ENCODE measurements at places on chromosomes 5 and 9.

DNA sequence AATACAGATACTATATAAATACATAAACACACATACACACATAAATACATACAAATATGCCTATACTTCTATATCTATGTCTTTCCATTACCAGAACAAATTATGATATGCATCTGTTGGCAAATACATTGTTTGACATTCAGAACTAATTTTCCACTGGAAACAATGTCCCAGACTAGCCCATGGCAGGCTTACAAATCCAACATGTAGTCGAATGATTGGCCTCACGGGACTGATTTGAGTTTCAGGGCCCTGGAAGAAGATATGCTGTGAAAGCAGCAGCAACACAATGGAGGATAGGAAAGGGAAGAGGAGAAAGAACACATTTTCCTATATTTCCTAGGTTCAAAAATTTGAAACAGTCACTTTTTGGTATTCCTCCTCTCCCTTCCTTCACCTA is 881.1 kb upstream of the DMAC1 start:
- DNase-seq = no peak

- DNase-seq = no peak
Measured at GRCh38 chr5:140418862-140419520, 17.4 kb downstream of the ANKHD1 start.

GRCh38 chr5:173320259-173320658 is 8.0 kb downstream of the STC2 start:
- no peak for DNase-seq

GRCh38 chr9:114049441-114050225 is 28.5 kb downstream of the AMBP start:
- no peak for DNase-seq

- DNase-seq = peak; percentile 13
Measured at GRCh38 chr5:158979749-158980521, 119.8 kb downstream of the EBF1 start.

- no peak for DNase-seq
Measured at GRCh38 chr5:146867996-146868708, 10.4 kb downstream of the PPP2R2B start.

DNA sequence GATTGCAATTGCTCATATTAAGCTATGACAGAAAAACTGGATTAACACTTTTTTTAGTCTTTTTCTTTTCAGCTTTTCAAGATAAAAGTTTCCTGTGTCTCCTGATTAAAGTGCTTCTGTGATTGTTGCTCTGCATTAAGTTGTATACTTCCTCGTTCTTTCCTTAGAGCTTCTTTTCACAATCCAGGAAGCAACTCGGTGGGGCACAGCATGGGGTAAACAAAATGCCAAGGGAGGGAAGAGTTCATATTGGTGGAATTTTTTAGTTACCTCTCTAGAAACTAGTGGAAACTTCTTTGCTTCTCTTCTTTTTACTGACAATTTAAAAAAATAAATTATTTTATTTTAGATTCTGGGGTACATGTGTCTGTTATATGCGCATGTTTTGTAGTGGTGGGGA is 37.8 kb upstream of the ARRDC3 start:
- DNase-seq = no peak

DNA sequence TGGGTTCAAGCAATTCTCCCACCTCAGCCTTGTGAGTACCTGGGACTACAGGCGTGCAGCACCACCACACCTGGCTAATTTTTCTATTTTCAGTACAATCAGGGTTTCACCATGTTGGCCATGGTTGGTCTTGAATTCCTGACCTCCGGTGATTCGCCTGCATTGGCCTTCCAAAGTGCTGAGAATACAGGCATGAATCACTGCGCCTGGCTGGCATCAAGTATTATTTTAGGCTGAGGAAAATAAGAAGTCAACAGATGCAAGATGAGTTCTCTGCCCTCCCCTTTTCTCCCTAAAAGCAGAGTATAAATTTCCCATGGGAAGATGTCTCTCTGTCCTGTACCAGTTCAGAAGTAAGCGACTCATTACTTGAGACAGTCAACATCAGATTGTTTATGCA is 71.5 kb downstream of the ELAVL2 start:
- DNase-seq = no peak

DNA sequence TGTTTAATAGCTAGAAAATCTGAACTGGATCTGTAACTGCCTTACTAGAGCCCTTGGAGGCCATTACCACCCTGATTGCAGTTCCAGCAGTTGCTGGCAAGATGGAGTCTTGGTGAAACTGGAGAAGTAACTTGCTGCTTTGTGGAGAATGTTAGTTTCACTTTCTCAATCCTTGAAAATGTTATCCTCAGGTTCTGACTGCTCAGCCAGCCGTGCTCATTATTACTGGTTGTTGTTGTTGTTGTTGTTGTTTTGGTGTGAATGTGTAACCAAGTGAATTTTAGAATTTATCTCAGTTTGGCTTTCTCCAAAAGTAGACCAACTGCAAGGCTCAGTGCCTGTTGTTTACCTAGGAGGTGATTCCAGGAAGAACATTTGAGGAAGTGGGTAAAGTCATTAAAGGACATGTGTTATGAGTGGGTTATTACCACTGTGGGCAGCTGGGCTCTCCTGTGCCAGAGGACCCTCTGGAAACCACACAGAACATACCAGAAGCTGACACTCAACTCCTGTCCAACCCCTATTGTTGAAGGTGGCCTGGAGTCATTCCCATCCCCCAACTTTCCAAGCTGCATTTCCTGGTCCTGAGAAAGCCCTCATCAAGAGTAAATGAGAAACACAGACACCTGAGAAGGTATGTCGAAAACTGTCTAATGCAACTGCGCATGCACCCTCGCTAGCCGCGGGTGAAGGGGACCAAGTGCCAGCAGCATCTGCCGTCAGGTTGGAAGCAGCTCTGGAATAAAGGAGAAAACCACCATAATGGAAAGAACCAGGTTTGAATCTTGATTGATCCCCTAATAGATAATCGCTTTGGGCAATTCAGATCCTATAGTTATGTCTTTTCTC is 111.6 kb downstream of the CMYA5 start:
- no peak for DNase-seq

- no peak for DNase-seq
Measured at GRCh38 chr5:144086295-144086694, 84.2 kb downstream of the YIPF5 start.

- DNase-seq = peak; percentile 28
Measured at GRCh38 chr5:116137544-116138378, 52.9 kb downstream of the COMMD10 start.

- no peak for DNase-seq
Measured at GRCh38 chr5:113524927-113525326, 11.4 kb downstream of the YTHDC2 start.

- DNase-seq = no peak
Measured at GRCh38 chr5:66694036-66694435, 97.8 kb downstream of the MAST4 start.

DNA sequence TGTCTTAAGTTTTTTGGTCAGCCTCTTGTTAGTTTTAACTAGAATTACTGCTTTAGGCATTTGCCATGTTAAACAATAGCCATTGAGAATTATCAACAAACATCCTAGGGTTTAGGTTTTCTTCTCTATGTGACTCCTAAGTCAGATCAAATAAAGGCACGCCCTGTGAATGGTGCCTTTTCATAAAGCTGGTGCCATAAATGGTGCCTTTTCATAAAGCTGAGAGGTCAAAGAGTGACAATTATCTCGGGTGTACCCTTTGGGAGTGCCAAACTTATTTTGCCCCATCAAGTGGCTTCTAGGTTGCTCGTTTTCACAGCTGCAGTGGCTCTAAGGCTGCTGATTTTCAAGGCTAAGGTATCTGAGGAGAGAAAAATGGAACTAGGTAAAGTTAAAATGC is 391.6 kb downstream of the DMRTA1 start:
- DNase-seq = no peak

DNA sequence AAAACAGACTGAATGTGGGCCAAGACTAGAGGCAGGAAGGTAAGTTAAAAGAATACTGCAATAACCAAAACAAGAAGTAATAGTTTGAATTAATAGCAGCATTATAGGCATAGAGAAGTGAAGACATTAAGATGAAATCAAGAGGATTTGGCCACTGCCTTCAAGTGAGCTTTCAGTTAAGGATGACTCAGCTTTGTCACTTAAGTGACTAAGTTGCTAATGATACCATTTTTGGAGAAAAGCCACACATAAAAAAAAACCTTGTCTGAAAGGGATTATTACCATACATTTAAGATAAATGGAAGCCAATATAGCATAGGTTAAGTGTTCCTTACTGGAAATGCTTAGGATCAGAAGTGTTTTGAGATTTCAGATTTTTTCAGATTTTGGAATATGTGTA is 57.0 kb downstream of the ECPAS start:
- DNase-seq = no peak

- no peak for DNase-seq
Measured at GRCh38 chr9:7653262-7653661, 146.3 kb downstream of the DMAC1 start.

DNA sequence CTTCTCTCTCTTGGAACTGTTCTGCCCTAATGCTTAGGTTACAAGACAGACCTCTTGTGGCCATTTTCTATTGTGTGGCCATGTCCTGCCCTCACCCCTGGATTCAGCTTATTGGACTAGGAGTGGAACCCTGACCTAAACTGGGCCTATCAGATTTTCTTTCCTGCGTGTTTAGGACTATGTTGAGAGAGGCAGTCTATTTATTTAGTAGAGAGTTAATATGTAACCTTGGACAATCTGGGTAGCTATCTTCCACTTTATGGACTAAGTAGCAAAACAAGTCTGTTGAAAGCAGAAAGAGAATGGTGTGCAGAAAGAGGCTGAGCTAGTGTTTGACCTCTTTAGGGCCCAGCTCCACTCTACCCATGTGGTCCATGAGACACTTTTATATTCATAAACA is 82.6 kb upstream of the SMIM32 start:
- no peak for DNase-seq

- peak; percentile 47 for DNase-seq
Measured at GRCh38 chr9:36862206-36863145, 171.6 kb downstream of the PAX5 start.

DNA sequence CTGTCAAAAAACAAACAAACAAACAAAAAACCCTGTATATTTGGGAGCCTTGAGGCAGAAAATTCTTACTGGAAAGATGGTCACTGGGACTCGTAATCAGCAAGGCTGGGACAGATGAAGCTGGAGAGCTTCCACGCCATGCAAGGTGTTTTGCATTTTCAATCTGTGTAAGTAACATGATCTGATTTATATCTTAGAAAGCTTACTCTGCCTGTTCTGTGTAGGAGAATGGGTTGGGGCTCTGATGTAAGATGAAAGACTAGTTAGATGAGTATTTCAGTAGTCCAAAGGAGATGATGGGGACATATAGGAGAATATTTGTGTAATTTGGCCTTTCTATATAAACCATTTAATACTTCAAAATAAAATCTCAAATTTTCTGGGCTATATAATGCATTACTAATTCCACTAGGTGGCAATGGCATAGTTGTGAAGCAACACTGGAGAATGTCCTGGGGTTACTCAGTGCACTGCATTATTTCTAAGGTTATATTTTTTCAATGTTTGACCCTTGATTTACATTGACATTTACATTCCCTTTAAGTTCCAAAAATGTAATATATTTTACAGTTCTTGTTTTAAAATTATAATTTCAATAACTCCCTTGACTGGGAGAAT is 21.9 kb upstream of the FSD1L start:
- DNase-seq = no peak

- no peak for DNase-seq
Measured at GRCh38 chr5:127519527-127519926, 2.1 kb downstream of the PRRC1 start.

GRCh38 chr5:42715785-42716184 is 40.8 kb upstream of the CCDC152 start:
- no peak for DNase-seq

DNA sequence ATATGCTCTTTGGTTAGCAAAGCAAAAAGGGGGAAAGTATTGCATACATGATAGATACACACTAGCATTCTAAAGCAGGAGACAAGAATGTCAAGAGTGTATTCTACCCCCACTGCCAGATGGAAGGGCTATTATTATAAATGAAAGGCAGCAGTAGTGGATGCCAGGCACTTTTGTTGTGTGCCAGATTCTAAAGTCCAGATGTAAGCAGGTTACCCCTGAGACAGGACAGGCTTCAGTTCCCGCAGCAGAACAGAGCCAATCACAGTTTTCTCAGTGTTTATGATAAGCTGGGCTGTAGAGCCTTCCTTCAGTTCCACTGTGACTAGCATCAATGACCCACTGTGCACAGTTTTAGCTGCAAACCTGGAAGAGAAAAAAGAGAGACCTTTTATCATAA is 226.6 kb upstream of the TBCA start:
- DNase-seq = no peak

DNA sequence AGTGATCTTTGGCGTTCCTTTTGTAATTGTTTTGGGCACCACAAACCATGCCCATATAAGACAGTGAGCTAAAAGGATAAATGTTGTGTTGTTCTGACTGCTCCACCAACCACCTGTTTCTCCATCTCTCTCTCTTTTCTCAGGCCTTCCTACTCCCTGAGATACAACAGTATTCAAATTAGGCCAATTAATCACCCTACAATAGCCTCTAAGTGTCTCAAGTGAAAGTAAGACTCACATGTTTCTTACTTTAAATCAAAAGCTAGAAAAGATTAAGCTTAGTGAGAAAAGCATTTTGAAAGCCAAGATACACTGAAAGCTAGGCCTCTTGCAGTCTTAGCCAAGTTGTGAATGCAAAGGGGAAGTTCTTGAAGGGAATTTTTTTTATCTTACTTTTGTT is 268.8 kb upstream of the NREP start:
- DNase-seq = no peak

DNA sequence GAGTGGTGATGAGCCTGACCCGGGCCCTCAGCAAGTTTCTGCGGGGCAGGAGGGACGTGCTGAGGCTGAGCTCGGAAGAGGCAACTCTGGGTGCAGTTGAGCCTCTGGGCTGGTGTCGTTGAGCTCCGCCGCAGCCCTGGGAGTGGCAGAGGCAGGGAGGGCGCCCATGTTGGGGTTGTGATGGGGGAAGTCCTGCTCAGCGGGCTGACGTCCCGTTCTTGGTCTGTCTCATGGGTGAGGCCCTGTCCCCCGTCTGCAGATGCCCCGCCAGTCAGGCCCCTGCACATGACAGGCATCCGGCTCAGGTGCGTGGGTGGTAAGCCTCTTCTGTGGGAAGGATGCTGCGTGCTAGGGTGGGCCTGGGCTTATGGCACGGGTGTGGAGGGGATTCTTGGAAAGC is 64.3 kb downstream of the RXRA start:
- no peak for DNase-seq

DNA sequence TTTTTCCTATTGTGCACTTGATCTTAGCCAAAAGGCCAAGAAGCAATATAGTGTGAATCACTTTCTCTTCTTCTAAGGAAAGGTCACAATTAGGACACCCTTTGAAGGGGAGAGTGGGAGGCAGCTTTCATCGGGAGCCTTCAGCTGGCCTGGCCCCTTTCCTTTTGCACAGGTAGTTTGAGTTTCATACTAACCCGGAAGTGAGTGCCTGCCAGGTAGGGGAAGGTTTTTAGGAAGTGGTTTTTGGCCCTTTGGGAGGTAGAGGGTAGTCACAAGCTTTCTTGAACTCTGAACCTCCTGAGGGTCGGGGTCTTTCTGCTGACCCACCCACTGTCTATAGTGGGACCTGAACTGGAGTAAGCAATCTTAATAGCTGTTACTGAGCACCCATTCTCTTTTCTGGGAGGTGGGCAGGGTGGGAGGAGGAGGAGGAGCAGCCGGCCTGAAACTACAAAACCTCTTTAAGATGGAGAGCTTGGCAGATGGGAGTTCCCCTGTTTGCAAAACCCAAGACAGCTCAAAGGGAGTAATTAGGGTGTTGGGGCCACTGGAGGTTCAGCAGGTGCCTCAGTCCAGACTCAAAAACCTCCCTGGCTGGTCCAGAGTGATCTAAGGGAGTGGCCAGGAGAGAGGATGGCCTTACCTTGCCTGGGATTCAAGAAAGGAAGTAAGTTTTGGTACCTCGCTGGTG is 6.0 kb downstream of the LARP1 start:
- no peak for DNase-seq

GRCh38 chr9:17613758-17614157 is 34.9 kb downstream of the SH3GL2 start:
- no peak for DNase-seq
